Right ventricle myocardium inferior (tissue), 1 donor: ENCODE measurements at places on chromosomes 1 and 21. TPM values are rescaled to one million over a fixed set of nuclear protein-coding genes. Genes with fewer than 3 reads are reported as not detected.
A peak's percentile ranks its signal among the peaks of the same experiment; 100 is the strongest.

- no peak for DNase-seq
Observed at GRCh38 chr1:91776068-91776794, 109.7 kb downstream of the TGFBR3 start.

- DNase-seq = no peak
Observed at GRCh38 chr1:230206976-230207375, 139.9 kb downstream of the GALNT2 start.

- peak; percentile 68 for DNase-seq
Observed at GRCh38 chr1:154955718-154956543, at the start of gene PBXIP1. Gene PBXIP1 (minus strand): TSS chr1:154956099. CDS start chr1:154953721, 2,378 bp downstream.

GRCh38 chr1:64923294-64923718 is 43.0 kb downstream of the JAK1 start:
- DNase-seq = no peak

- DNase-seq = no peak
Observed at GRCh38 chr1:95304803-95305202, 70.8 kb downstream of the RWDD3 start.

- DNase-seq = no peak
Observed at GRCh38 chr1:182621906-182622305, 17.7 kb upstream of the RGS16 start.

DNA sequence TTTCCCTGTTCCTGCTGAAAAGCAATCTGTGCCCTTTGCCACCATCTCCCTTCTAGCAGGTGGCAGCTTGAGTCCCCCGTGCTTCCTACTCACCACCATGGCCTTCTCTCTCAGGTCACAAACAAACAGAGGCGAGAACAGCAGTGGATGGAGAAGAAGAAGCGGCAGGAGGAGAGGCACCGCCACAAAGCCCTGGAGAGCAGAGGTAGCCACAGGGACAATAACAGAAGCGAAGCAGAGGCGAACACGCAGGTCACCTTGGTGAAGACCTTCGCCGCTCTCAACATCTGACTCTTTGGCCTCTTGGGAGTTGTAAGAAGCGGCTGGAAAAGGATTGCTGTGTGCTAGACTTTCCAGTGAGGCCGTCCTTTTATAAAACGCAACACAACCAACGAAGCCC is 16.0 kb downstream of the PLA2G2E start:
- no peak for DNase-seq

DNA sequence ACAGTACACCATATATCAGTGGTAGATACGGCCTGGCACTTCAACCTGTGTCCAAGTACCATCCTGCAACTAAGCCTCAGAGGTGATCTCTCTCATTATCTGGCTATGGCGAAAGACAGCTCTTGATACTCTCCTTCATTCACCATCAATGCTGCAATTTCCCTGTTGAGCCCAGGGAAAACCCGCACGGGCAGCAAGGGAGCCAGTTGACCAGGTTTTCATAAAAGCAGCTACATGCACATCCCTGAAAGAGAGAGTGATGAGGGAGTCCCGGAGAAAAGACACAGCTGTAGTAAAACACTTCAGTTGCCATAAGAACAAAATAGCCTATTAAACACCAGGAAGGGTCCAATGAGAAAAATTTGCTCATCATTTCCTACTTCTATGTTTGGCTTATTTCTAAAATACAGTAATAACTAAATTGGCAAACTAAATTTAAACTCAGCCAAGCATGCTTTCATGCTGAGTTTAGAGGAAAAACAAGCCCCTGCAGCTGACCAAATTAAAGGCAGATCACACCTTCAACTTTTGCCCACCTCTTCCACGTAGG is 68.3 kb downstream of the CAPZB start:
- DNase-seq = no peak

DNA sequence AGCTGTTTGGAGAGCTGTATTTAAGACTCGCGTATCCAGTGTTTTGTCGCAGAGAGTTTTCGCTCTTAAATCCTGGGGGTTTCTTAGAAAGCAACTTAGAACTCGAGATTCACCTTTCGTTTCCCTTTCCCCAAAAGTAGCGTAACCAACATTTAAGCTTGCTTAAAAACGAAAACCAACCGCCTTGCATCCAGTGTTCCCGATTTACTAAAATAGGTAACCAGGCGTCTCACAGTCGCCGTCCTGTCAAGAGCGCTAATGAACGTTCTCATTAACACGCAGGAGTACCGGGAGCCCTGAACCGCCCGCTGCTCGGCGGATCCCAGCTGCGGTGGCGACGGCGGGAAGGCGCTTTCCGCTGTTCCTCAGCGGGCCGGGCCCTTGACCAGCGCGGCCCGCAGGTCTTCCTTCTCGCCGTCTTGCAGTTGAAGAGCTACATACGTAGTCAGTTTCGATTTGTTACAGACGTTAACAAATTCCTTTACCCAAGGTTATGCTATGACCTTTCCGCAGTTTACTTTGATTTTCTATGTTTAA is 1.9 kb downstream of the OLIG1 start:
- no peak for DNase-seq

- DNase-seq = no peak
Observed at GRCh38 chr21:27078915-27079314, 112.0 kb upstream of the ADAMTS5 start.

The AADACL4 gene
- not detected for total RNA-seq

- no peak for DNase-seq
Observed at GRCh38 chr1:37040773-37041172, 6.5 kb upstream of the GRIK3 start.

- no peak for DNase-seq
Observed at GRCh38 chr1:208084220-208084619, 160.0 kb downstream of the PLXNA2 start.

- DNase-seq = no peak
Observed at GRCh38 chr1:53043271-53043670, 18.7 kb upstream of the PODN start.
